ENCODE measurements at places on chromosomes 6 and 20.

DNA sequence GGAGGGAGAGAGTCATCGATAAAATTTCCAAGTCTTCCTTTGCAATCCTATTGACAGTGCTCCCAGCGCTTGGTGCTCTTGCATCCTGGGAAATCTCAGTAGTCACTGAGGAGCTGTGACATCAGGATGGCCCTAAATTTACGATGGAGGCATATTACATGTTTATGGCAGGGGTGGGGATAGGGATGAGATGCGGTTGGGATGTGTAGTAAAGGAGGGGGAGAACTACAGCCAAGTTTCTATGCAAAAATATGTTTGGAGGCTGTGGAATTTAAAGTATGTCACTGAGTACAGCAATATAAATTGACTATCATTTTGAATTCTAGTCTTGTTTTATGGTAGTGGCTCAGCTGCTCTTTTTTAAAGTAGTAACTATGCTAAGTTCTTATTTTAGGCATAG, 544.9 kb downstream of the PKHD1 start:
- no peak for DNase-seq

DNA sequence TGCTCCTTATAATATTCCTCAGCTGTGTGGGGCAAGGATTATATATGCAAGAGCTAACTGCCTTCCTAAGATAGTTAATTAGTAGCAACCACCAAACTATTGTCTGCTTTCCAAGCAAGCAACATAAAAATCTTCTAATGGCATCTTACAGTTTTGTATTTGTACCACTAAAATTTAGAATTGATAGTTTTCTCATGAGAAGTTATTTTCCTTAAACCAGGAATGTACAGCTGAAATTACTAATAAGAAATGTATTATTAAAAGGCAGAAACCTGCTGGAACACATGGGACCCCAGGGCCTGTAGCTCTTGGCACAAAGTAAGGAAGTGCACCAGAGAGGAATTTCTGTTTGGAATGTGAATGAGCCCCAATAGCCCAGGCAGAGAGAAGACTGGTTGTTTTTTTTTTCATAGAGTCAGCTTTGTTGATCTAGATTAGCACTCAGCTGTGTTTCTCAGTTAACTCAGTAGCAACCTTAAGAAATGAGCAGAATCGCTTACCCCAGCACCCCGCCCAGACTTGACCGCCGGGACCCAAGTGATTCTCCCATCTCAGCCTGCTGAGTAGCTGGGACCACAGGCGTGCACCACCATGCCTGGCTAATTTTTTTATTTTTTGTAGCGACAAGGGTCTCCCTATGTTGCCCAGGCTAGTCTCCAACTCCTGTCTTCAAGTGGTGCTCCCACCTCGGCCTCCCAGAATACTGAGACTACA, 2.6 kb downstream of the MGME1 start:
- DNase-seq, result no peak

DNA sequence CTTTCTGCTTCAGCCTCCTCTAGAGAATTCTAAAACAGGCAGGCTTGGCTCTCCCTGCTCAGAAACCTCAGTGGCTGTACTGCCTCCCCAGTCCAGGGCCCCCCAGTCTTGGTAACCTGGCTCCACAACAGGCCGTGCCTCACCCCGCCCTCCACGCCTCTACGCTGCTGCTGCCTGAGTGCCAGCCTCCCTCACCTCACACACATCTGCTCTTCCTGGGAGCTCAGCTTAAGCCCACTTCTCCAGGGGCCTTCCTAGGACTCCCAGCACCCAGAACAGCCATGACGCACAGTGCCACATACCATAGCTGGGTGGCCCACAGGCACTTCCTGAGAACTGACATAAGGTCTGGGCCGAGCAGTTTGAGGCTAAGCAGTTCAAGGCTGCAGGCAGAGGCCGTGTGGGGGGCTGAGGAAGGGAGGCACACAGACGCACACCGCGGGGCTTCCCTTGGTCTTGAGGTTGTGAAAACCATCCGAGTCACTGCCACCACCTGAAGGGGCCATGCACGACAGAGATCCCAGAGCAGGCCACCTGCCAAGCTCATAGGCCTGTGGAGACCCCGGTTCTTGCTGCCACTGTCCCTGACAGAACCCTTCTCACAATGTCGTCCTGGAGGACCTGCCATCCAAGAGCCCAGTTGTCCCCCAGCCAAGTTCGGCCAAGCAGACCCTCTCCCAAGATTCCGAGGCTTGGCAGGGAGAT, 42.6 kb downstream of the DSTN start:
- DNase-seq, result no peak

DNA sequence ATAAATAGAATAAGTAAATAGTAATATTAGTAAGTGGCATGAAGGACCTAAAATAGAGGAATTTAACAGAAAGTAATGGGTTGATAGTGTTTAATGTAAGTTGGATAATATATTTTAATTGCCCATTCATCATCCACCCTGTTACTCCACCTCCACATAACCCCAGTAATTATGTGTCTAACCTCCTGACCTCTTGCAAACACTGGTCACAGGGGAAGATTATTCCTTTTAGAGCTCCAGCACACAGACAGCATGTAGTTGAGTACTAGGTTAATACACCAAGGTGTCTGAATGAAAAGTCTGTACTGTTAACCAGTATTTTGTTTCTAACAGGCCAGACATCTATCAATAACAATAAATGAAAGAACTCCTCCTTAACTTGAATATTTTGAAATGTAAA, 92.4 kb upstream of the EYS start:
- DNase-seq, result no peak

DNA sequence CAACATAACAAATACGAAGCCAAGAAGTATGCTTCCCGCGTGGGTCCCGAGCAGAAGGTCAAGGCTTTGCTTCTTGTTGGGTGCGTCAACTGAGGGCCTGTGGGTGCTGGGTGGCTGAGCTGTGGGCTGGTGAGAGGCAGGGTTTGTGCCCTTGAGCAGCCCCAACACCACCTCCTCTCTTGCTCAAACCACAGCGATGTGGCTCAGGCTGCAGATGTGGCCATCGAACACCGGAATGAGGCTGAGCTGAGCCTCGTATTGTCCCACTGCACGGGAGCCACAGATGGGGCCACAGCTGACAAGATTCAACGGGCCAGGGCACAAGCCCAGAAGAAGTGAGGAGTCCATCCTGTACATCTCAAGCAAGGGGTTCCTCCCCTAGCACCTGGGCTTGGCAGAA, 7.0 kb upstream of the PTPRA start:
- no peak for DNase-seq
